SW480 (cell line): ENCODE measurements at places on chromosomes 16 and 17.

DNA sequence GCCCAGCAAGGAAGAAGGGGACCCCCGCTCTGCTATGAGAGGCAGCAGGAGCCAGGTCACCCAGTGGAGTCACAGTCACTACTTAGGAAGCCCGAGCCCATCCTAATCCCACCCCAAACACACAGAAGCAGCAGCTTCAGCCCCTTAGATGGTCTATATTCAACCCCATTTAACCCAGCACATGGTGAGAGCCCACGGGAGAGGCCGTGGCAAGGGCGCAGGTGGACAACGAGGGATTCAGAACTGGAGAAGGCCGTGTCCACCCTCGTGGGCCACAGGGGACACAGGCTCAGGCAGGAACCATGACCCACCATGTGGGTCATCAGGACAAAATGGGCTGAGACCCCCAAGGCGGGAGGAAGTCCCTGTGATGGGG is 1.6 kb upstream of the TRPV3 start:
- DNase-seq = no peak

- no peak for DNase-seq
These were observed 15.5 kb downstream of the TBC1D24 start for GRCh38 chr16:2490190-2491105.

DNA sequence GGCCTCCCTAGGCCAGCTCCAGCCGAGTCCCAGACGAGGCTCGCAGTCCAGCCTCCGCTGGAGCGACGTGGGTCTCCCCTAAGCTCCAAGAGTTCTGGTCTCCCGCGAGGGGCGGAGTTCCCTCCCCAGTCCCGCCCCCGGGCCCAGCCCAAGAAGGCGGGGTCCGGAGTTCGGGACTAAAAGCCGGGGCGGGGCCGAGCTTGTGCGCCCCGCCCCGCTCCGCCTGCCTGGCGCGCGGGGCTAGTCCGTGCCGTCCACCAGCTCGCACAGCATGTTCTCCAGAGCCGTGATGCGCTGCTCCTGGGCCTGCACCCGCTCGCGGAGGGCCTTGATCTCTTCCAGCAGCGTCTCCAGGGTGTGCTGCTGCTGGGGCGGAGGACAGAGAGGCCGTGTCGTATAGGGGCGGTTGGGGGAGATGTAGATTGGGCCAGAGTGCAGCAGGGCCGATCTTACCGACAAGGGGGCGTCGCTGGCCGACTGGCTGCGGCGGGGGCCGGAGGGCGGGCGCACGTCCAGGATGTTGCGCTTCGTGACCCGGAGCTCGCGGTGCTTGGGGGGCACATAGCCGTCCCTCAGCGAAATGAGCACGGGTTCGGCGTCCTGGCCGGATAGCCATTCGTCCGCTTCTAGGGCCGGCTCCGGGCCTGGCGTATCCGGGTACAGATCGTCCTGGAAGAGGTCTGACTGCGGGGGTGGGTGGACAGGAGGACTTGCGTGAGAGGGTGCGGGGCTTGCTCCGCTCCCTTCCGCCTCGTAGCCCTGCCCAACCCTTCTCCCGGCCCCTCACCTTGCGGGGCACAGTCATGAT is 7.0 kb downstream of the CORO6 start:
- peak; percentile 36 for DNase-seq

GRCh38 chr16:67448580-67448979 is 17.7 kb downstream of the HSD11B2 start:
- DNase-seq = no peak

GRCh38 chr16:12434567-12434966 is 369.1 kb downstream of the CPPED1 start:
- DNase-seq = no peak

DNA sequence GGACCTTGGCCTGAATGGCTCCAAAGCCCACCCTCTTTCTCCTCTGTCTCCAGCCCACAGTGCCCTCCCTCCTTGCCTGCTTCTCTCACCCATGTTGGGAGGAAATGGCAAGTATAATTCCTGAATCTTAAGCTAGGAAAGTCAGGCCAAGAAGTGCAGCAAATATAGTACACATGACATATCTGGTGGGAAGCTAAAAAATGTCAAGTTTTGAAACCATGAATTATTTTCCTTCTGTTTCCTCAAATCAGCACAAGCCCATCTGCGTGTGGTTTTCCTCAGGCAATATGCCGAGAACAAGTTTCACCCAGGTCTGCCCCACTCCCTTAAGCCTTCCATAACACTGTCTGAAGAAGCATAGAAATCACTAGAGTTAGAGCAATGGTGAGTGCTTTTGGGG is 502.8 kb upstream of the CDH11 start:
- DNase-seq = no peak

GRCh38 chr17:70254735-70255460 is 85.6 kb downstream of the KCNJ2 start:
- DNase-seq = peak; percentile 7

GRCh38 chr17:16215002-16215272 is 397 bp downstream of the NCOR1 start:
- DNase-seq = peak; percentile 61

GRCh38 chr17:43935926-43936261 is 6.4 kb downstream of the PPY start:
- DNase-seq = no peak

DNA sequence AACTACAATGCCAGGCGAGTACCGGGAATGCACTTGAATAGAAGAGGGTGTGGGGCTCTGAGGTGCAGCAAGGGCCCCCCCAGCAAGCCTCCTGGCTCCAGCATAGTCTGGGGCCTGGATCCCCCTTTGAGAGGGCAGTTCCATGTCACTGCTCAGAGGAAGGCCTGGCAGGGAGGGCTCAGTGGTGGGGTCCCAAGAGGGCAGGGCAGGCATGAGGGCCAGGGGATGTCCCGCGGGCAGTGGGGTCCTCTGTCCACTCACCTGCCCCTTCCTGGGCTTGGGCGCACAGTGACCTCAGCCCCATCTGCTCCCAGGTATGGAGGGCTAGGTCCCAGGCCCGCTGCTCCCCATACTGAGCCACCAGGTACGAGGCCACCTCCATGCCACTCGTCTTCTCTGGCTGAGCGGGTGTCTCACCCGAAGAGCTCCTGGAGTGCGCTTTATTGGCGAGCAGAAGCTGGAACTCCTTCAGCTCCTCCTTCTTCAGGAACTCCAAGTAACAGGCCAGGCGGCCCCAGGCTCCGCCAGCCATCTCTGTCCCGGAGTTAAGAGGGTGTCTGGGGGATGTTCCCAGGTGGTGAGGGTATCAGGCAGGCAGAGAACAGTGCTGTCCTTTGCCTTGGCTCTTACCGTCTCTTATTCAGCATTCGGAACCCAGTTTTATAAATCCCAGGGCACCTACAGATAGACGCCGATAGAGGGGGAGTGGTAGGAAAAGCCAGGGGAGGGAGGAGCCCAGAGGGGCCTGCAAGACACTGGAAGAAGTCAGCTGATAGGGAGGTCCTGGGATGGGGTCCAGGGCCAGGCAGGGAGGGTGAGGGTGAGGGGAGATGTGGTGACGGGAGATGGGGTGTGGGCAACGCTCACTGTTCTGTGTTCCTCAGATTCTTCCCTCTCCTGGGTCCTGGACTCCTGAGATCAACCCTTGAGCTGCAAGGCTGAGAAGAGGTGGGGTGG is 605 bp downstream of the NLRP1 start:
- DNase-seq = no peak

DNA sequence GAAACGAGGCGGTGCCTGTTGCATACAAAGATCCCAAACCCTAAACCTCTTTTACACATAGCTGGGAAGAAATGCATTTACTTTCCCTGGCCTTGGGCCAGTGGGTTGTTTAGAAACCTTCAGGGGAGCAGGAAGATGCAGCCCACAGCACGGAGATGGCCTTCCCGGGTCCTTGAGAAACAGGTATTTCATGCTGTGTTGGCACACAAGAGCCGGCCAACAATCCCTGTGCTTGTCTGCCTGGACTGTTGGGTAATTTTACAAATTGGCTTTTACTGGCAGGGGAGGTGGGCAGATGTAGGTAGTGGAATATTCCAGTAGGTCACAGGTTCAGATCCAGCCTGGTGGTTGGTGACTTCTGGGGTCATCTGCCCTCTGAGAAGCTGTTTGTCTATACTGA is 148.0 kb downstream of the FOXL1 start:
- no peak for DNase-seq

GRCh38 chr16:3907586-3907985 is 27.1 kb upstream of the CREBBP start:
- peak; percentile 48 for DNase-seq

DNA sequence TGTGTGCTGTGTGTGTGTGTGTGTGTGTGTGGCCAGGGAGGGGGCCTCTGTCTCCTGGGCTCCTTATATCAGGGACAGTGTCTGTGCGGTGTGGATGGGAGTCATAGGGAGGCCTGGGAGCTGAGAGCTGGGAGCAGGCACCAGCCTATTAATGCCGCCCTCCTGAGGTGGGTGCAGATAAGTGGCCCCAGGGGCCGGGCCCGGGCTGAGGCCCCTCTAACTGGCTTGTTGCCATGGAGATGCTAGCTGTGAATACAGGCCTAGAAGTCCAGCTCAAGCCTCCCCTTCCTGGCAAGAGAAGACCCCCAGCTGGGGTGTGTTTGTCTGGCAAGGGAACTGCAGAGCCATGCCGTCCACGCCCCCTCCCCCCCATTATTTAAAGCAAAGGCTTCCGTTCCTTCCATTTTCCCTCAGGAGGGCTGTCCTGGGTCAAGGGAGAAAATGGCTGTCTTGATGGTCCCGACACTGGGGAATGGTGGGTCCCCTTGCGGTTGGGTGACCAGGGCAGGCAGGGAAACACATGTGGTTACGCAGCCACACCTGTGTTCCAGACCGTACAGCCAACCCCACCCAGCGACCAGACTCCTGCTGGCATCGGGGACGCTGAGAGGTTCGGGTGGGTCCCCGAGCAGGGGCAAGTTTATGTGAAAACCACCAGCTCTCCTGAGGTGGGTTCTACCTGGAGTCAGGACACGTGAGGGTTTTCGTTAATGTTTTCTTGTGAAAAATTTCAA is 141.1 kb downstream of the MRM1 start:
- peak; percentile 66 for DNase-seq

DNA sequence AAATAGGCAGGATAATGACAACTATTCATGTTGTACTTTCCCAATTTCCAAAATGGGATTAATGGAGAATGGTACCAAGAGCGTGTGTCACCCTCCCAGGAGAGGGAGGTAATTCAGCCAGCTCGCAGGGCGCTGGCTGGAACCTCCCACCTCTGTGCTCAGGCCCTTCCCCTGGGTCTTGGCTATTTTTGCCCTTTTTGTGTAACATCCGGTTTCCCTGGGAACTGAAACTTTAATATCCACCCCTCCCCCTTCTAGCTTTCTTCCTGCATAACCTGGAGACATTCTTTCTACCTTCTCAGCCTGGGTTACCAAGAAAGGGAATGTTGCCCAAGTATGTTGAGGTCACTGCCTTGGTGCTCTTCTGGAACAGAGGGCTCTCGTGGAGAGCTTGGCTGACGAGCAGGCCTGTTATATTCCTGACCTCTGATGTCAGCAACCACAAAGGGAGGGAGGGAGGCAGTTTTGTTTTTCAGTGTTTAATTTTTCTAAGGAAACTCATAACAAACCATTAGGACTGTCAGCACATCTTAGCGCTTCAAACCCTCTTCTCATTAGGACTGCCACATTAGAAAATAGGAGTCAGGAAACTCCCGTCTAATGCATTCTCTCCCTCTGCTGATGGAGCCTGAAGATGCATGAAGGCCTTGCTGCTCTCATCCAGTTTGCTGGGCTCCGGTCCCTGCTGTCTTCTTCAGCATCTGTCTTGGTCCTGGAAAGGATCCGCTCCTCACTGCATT is 25.6 kb downstream of the ITGB3 start:
- no peak for DNase-seq

- no peak for DNase-seq
These were observed 489.6 kb downstream of the CDH13 start for GRCh38 chr16:83116274-83116892.

- no peak for DNase-seq
These were observed 9.2 kb downstream of the CHMP6 start for GRCh38 chr17:81000631-81001357.

DNA sequence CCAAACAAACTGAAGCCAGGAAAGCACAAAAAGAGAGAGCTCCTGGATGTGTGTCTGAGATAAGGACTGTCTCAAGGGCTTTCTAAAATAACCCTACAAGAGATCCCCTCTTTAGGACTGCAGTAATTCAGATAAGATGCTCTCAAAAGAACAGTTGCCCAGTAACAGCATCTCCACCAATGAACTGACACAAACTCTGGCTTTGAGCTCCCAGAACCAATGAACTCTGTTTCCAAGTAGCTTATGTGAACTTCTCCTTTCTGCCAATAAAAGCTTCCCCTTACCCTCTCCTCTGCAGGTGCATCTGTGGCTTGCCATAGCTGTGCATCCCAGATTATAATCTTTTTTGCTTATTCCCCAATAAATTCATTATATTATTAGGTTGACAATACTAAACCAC is 421.5 kb downstream of the SLC39A11 start:
- no peak for DNase-seq

- DNase-seq = peak; percentile 78
These were observed 12.3 kb downstream of the ALOXE3 start for GRCh38 chr17:8105957-8106398.

DNA sequence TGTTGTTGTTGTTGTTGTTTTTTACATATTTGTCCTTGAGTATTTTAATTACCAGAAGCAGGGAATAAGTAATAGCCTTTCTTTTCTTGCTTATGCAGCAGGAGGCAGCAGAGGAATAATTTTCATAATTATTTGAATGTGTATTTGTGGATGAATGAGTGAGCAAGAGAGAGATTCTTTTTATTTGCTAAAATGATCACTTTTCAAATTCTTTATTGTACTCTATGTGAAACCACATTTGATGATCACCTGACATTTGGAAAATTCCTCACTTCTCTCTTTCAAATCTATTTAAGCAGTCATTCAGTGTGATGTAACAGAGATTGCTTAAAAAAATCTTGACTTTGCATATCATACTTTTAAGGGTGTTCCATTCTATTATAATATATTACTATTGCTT is 223.6 kb downstream of the BCAS3 start:
- no peak for DNase-seq

DNA sequence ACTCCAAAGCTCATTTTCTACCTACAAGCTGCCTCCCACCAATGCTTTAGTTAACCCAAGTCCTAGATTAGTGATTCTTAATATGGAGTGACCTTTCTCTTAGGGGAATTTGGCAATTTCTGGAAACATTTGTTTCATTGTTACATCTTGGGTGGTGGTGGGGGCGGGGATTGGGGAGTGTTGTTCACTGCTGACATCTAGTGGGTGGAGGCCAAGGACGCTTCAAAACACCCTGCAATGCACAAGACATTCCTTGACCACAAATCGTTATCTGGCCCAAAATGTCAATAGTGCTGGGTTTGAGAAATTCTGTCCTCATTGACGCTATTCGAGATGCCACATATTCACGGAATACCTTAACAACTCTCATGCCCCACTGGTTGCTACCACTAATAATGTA is 282.9 kb downstream of the RBFOX1 start:
- no peak for DNase-seq

DNA sequence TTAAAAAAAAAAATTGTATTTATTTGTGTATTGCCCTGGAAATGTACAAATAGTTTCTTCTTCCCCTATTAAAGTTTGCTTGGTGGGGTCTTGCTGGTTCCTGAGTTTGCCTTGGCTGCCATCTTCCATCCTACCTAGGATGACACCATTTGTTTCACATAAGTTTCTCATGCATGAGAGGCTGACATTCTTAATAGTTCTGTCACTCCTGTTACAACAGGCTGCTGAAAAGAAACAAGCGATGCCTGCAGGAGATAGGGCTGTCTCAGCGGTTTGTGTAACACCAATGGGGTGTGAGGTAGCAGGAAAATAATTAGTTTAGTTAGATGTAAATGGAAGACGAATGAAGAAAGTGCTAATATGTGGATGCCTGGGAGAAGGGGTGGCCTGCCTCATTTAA is 1000.9 kb upstream of the RBFOX1 start:
- no peak for DNase-seq
